Activated naive CD4-positive, alpha-beta T cell treated with anti-CD3 and anti-CD28 coated beads for 36 hours (primary cell): ENCODE measurements at places on chromosomes 5 and 9. TPM values are rescaled to one million over a fixed set of nuclear protein-coding genes. Genes with fewer than 3 reads are reported as not detected.

Gene SLC46A2
- total RNA-seq: not detected

Gene TAS2R1
- not detected for total RNA-seq

Gene TSSK1B
- not detected for total RNA-seq

Gene FBXO38
- total RNA-seq: 34.2 TPM

Gene ANKRD55
- total RNA-seq: 14.1 TPM

Gene CCDC152
- total RNA-seq: 7.9 TPM

Gene DMAC1
- 52.1 TPM for total RNA-seq

Gene TTC16
- total RNA-seq: 0.50 TPM

Gene SV2C
- not detected for total RNA-seq

Gene HRH2
- 8.7 TPM for total RNA-seq

Gene PCDHB8
- total RNA-seq: not detected

Gene GLRA1
- total RNA-seq: not detected

Gene ARID3C
- total RNA-seq: 0.37 TPM

Gene RANBP17
- total RNA-seq: not detected

Gene ZCCHC9
- total RNA-seq: 31.8 TPM

Gene KIAA1958
- total RNA-seq: 6.7 TPM

Gene CXCL14
- total RNA-seq: not detected

Gene SLC25A2
- total RNA-seq: not detected

Gene PCDHGB3
- total RNA-seq: 0.07 TPM

Gene USP20
- total RNA-seq: 54.7 TPM

- H3K27ac ChIP-seq: peak overlapping the region; percentile 92
- peaks cover 8% of the 10 kb centered on the region for H3K36me3 ChIP-seq
- H3K4me3 ChIP-seq: peak overlapping the region; percentile 95
- H3K4me1 ChIP-seq: peaks cover 42% of the 10 kb centered on the region
Observed at GRCh38 chr5:154038261-154038706, 426 bp downstream of the FAM114A2 start.

- no peaks in the 10 kb centered on the region for H3K36me3 ChIP-seq
- peak; percentile 55 for DNase-seq
- peak within 1 kb of the TSS; percentile 67 for H3K4me3 ChIP-seq
- H3K4me1 ChIP-seq: peaks cover 10% of the 10 kb centered on the region
- no peak within 1 kb of the TSS for H3K27ac ChIP-seq
Observed at GRCh38 chr5:132777209-132778069, at the start of gene SEPTIN8. TSS of gene SEPTIN8 (minus strand) at chr5:132777239. CDS start at chr5:132777137, 102 bp downstream.

DNA sequence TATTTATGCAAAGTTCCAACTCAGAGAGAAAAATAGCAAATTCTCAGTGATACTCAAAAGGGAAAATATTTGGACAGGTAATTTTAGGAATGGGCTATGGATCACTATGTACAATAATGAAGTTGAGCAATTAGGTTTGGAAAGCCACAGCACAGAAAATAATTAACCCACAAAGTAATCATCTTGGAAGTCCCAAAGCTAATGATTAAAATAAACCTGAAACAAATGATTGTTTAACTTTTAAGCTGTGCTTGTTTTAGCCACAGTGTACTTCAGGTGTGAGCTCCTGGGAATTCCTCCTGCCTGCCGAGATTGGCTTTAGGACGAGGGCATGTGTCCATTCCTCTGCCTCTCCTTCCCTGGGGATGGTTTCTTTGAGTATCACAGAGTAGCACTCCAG is 403.9 kb downstream of the ZSWIM6 start:
- no peak for DNase-seq
- H3K27ac ChIP-seq: no peak overlapping the region
- peaks cover 11% of the 10 kb centered on the region for H3K27me3 ChIP-seq
- no peak overlapping the region for H3K4me3 ChIP-seq
- no peaks in the 10 kb centered on the region for H3K36me3 ChIP-seq
- H3K4me1 ChIP-seq: no peaks in the 10 kb centered on the region

GRCh38 chr5:56817263-56818014 is 2.1 kb downstream of the MAP3K1 start:
- H3K4me3 ChIP-seq: peak overlapping the region; percentile 81
- H3K4me1 ChIP-seq: peaks cover 53% of the 10 kb centered on the region
- no peak for DNase-seq

- H3K27me3 ChIP-seq: no peaks in the 10 kb centered on the region
- H3K4me1 ChIP-seq: no peaks in the 10 kb centered on the region
- no peak overlapping the region for H3K27ac ChIP-seq
- H3K4me3 ChIP-seq: no peak overlapping the region
Observed at GRCh38 chr5:125295405-125295872, 549.0 kb upstream of the ZNF608 start.

GRCh38 chr9:7147121-7148090 is 389.6 kb downstream of the KDM4C start:
- H3K36me3 ChIP-seq: peaks cover 17% of the 10 kb centered on the region
- no peak for DNase-seq
- no peaks in the 10 kb centered on the region for H3K27me3 ChIP-seq
- H3K4me1 ChIP-seq: peaks cover 40% of the 10 kb centered on the region

- H3K4me3 ChIP-seq: peak within 1 kb of the TSS; percentile 89
- peaks cover 24% of the 10 kb centered on the region for H3K4me1 ChIP-seq
- no peaks in the 10 kb centered on the region for H3K36me3 ChIP-seq
- peak; percentile 96 for DNase-seq
- H3K27me3 ChIP-seq: peaks cover 2% of the 10 kb centered on the region
- peak within 1 kb of the TSS; percentile 59 for H3K27ac ChIP-seq
Observed at GRCh38 chr9:35829084-35829763, at the start of gene TMEM8B. TSS of gene TMEM8B (plus strand) at chr9:35829228. CDS start at chr9:35829448, 220 bp downstream.

GRCh38 chr5:5298841-5299541 is 123.5 kb upstream of the ICE1 start:
- H3K36me3 ChIP-seq: peaks cover 1% of the 10 kb centered on the region
- H3K4me3 ChIP-seq: no peak overlapping the region
- no peak for DNase-seq
- no peak overlapping the region for H3K27ac ChIP-seq
- peaks cover 4% of the 10 kb centered on the region for H3K27me3 ChIP-seq

DNA sequence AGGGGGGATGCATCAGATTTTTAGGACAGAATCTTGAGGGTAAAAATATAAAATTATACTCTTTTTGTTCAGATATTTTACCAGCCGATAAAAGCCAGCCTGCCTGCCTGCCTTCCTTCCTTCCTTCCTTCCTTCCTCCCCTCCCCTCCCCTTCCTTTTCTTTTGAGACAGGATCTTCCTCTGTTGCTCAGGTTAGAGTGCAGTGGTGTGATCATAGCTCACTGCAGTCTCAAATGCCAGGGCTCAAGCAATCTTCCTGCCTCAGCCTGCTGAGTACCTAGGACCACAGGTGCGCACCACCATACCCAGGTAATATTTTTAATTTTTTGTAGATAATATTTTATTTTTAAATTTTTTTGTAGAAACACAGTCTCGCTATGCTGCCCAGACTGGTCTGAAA is 330.0 kb downstream of the CCDC171 start:
- H3K36me3 ChIP-seq: no peaks in the 10 kb centered on the region
- no peak overlapping the region for H3K4me3 ChIP-seq
- DNase-seq: no peak
- no peaks in the 10 kb centered on the region for H3K4me1 ChIP-seq

- no peak overlapping the region for H3K4me3 ChIP-seq
- H3K27me3 ChIP-seq: no peaks in the 10 kb centered on the region
- no peaks in the 10 kb centered on the region for H3K4me1 ChIP-seq
- DNase-seq: no peak
- no peaks in the 10 kb centered on the region for H3K36me3 ChIP-seq
- H3K27ac ChIP-seq: no peak overlapping the region
Observed at GRCh38 chr5:163115011-163115410, 322.4 kb upstream of the CCNG1 start.

DNA sequence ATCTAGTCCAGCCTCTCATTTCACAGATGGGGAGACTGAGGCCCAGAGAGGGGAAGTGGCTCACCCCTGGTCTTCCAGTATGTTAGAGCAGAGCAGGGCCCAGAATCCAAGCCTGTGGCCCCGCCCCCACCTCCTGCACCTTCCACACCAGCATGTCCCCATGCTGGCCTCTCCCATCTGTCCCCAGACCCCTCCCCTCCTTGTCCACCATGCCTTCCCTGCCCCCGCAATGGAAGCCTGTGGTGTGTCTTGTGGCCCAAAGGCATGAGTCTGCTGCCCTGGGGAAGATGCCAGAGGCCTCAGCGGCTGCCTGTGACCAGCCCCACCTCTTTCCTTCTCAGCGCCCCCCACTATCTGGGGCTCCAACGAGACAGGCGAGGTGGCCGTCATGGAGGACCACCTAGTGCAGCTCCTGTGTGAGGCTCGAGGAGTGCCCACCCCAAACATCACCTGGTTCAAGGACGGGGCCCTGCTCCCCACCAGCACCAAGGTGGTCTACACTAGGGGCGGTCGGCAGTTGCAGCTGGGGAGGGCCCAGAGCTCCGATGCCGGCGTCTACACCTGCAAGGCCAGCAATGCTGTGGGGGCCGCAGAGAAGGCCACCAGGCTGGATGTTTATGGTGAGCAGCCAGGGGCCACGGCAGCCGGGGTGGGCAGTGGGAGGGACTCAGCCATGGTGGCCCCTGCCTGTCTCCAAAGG is 87.2 kb downstream of the HMCN2 start:
- DNase-seq: no peak
- no peaks in the 10 kb centered on the region for H3K4me1 ChIP-seq
- H3K4me3 ChIP-seq: no peak overlapping the region
- no peak overlapping the region for H3K27ac ChIP-seq
- no peaks in the 10 kb centered on the region for H3K27me3 ChIP-seq

DNA sequence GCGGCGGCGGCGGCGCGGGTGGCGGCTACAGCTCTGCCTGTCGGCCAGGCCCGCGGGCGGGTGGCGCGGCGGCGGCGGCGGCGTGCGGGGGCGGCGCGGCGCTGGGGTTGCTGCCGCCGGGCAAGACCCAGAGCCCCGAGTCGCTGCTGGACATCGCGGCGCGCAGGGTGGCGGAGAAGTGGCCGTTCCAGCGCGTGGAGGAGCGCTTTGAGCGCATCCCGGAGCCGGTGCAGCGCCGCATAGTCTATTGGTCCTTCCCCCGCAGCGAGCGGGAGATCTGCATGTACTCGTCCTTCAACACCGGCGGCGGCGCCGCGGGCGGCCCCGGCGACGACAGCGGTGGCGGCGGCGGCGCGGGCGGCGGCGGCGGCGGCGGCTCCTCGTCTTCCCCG is 296 bp downstream of the ZSWIM6 start:
- H3K4me1 ChIP-seq: peaks cover 41% of the 10 kb centered on the region
- peak; percentile 50 for DNase-seq
- no peak overlapping the region for H3K27ac ChIP-seq
- peak overlapping the region; percentile 87 for H3K4me3 ChIP-seq

- H3K4me1 ChIP-seq: peaks cover 7% of the 10 kb centered on the region
- H3K27me3 ChIP-seq: peaks cover 24% of the 10 kb centered on the region
- DNase-seq: no peak
- no peak overlapping the region for H3K27ac ChIP-seq
- no peak overlapping the region for H3K4me3 ChIP-seq
Observed at GRCh38 chr9:23850690-23851629, 24.9 kb upstream of the ELAVL2 start.

DNA sequence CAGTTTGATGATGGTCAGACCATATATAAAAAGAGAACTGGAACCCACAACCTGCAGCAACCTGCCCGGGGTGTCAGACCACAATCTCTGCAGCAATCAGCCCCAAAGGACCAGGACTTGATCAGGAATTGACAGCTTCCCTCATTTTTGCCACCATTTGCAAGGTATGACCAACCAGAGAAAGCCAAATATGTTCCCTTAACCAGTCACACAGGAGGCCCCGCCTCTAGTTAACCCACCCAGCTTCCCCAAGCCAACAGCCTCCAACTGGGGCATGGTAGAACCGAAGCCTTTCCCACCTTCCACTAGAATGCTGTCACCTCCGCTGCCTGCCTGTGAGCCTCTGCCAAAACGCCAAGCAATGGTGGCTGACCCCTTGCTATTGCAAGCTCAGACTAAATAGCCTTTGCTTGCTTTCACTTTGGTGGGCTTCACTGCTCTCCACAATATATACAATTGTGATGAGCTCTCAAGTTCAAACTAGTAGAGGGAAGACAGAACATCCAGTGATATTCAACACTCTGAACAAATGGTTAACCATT is 86.3 kb downstream of the AK8 start:
- H3K4me1 ChIP-seq: peaks cover 6% of the 10 kb centered on the region
- H3K4me3 ChIP-seq: no peak overlapping the region
- no peak for DNase-seq
- no peak overlapping the region for H3K27ac ChIP-seq
- H3K27me3 ChIP-seq: peaks cover 9% of the 10 kb centered on the region
- no peaks in the 10 kb centered on the region for H3K36me3 ChIP-seq

DNA sequence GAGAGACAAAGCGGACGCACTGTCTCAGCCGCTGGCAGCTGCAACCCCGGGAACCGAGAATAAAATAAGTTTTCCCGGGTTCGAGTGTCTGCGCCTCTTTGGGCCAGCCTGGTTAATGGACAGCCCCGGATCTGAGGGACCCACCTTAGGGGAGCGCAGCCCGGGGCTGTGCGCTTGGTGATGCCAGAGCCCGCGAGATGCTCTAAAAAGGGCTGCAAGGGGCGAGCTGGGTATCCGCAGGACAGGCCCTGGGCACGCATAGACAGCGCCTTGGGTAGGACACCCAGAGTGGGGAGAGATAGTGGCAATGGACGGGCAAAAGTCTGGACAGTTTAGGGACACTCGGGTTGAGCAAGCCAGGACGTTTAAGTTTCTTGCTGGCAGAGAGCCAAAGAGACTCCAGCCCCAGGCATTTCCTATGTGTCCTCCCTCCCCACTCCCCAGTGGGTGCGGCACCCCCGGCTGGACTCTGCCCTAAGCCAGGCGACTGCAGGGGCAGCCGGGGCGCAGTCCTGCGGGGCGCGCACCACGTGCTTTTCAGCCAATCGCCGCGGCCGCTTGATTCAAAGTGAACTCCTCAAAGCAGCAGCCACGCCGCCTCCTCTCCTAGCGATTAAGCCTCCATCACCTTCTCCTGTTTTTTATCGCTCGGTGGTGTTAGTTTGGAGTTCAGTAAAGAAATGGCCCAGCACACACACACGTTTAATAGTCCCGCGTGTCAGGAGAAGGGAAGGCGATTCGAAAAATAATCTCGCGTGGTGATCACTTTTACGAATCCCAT is 616 bp upstream of the ENC1 start:
- peaks cover 22% of the 10 kb centered on the region for H3K27me3 ChIP-seq
- peak overlapping the region; percentile 80 for H3K4me3 ChIP-seq
- H3K4me1 ChIP-seq: peaks cover 26% of the 10 kb centered on the region
- H3K27ac ChIP-seq: no peak overlapping the region

DNA sequence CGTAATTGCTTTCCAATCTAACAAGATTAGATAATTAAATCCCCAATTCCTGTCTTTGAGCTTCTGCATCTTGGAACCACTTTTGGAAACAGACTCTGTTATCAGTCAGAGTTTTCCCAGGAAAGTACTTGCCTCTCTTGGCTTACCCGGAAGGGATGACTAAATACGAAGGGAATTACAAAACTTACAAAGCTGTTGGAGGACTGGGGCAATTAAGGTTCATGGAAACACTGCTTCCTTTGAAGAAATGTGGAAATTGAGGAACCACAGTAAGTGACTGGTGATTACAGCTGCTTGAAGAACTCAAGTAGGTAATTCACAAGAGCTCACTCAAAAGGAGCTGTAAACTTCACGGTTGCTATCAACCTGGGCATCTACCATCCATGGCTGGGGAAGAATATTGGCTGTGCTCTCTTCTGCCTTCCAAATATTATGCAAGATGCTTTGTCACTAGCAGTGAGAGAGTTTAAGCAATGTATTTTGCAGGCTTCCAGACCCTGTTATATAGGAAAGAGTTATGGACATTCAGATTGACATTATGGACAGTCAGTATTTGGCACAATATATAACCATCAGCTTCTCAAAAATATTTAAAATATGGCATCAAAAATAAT is 104.6 kb upstream of the MAN2A1 start:
- no peaks in the 10 kb centered on the region for H3K36me3 ChIP-seq
- no peak for DNase-seq
- peaks cover 3% of the 10 kb centered on the region for H3K4me1 ChIP-seq
- no peak overlapping the region for H3K4me3 ChIP-seq
- peaks cover 1% of the 10 kb centered on the region for H3K27me3 ChIP-seq
